ENCODE measurements at places on chromosomes 12 and 14. TPM values are rescaled to one million over a fixed set of nuclear protein-coding genes. Genes with fewer than 3 reads are reported as not detected.

DNA sequence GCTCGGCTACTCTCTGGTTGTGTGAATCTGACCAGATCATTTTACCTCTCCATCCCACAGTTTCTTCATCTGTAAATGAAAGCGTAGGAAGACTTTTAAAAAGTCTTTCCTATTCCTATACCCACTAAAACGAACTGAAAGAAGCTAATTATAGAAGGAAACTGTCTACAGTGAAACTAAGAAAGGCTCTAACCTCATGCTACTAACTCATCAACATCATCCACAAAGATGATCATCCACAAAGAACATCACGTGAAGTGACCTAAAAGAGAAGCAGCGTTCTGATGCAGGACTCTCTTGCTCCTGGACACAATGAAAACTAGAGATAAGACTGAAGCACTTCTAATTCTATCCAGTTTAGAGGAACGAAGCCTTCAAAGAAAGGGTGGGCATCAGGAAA is 58.5 kb upstream of the OSBPL8 start:
- H3K27me3 ChIP-seq, result peaks cover 2% of the 10 kb centered on the region
- no peak overlapping the region for H3K27ac ChIP-seq
- no peak overlapping the region for H3K4me3 ChIP-seq
- peaks cover 4% of the 10 kb centered on the region for H3K4me1 ChIP-seq

DNA sequence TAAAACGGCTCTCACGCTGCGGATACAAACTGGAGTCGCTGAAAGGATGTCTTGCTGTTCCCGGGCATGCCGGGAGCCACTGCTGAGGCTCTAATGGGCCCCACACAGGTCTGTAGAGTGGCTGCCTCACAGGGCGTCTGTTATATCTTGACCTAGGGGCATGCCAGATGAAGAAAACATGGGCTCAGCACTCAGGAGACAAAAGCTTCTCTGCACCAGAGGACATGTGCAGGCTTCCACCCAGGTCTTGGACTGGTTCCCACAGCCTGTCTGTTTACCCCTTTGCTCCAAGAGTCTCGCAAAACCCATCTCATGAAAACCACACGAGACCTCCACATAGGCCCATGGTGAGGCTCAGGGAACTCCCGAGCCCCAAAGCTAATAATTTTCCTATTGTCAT is 134.2 kb downstream of the RPS29 start:
- DNase-seq, result no peak
- no peak overlapping the region for H3K27ac ChIP-seq
- H3K36me3 ChIP-seq, result no peaks in the 10 kb centered on the region
- H3K27me3 ChIP-seq, result peaks cover 4% of the 10 kb centered on the region

DNA sequence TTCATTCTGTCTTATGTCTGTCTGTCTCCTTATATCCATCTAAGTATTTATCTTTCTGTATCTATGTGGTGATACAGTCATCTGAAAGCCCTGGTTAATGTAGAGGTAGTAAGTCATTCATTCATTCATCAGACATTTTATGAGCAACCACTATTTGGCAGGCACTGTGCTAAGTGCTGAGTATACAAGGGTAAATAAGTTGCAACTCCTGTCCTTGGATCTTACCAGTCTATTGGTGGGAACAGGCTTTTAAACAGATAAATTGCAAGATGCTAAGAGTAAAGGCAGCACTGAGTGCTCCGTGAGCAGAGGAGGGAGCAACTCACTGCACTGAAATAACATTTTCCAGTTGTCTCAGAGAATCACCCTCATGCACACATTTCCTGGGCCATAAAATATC is 68.6 kb downstream of the TMEM30B start:
- peaks cover 14% of the 10 kb centered on the region for H3K27me3 ChIP-seq
- H3K4me1 ChIP-seq, result no peaks in the 10 kb centered on the region
- no peak for DNase-seq
- no peak overlapping the region for H3K4me3 ChIP-seq

EEA1 gene
- total RNA-seq, result 17.5 TPM

All from activated CD4-positive, alpha-beta memory T cell treated with anti-CD3 and anti-CD28 coated beads for 36 hours (primary cell).